Right renal cortex interstitium (tissue), 3 donors: ENCODE measurements at places on chromosomes 7 and 10. TPM values are rescaled to one million over a fixed set of nuclear protein-coding genes. Genes with fewer than 3 reads are reported as not detected.

Gene PRSS37
- not detected for polyA plus RNA-seq

Gene ENTPD7
- polyA plus RNA-seq: 21.0 TPM

Gene STEAP2
- 10.2 TPM for polyA plus RNA-seq

Gene MALRD1
- polyA plus RNA-seq: 2.4 TPM

Gene SGCE
- polyA plus RNA-seq: 101 TPM

Gene SORCS3
- polyA plus RNA-seq: 2.6 TPM

DNA sequence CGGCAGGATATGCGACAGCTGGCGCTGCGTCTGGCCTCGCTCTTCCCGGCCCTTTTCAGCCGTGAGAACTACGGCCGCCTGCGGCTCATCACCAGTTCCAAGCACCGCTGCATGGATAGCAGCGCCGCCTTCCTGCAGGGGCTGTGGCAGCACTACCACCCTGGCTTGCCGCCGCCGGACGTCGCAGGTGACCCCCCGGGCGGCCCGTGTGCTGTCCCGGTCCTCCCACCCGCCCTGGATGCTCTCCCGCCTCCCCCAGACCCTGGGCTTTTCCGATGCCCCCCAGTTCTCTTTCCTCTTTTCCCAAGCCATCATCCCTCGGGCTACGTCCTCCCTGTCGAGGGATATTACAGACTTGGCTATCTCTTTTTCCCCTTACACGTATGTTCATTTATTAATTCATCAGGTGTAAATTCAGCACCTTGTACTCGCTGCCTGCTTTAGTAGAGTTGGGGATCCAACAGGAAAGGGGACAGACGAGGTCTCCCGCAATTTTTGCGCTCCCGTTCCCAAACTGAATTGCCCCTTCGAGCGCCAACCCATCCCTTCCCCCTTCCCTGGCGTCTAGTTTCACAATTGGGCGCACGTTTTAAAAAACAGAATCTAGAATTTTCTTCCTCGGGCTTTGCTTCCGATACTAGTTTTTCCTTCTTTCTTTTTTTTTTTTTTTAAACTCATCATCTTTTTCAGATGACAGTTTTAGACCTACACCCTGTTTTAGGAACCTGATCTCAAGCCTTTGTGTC is 846 bp downstream of the MINPP1 start:
- DNase-seq: no peak

GRCh38 chr7:28474640-28475039 is 62.3 kb downstream of the CREB5 start:
- no peak for DNase-seq

GRCh38 chr7:126698909-126699308 is 553.8 kb downstream of the GRM8 start:
- DNase-seq: no peak

- DNase-seq: no peak
Observed at GRCh38 chr10:102453502-102453901, 2.2 kb upstream of the C10orf95 start.

DNA sequence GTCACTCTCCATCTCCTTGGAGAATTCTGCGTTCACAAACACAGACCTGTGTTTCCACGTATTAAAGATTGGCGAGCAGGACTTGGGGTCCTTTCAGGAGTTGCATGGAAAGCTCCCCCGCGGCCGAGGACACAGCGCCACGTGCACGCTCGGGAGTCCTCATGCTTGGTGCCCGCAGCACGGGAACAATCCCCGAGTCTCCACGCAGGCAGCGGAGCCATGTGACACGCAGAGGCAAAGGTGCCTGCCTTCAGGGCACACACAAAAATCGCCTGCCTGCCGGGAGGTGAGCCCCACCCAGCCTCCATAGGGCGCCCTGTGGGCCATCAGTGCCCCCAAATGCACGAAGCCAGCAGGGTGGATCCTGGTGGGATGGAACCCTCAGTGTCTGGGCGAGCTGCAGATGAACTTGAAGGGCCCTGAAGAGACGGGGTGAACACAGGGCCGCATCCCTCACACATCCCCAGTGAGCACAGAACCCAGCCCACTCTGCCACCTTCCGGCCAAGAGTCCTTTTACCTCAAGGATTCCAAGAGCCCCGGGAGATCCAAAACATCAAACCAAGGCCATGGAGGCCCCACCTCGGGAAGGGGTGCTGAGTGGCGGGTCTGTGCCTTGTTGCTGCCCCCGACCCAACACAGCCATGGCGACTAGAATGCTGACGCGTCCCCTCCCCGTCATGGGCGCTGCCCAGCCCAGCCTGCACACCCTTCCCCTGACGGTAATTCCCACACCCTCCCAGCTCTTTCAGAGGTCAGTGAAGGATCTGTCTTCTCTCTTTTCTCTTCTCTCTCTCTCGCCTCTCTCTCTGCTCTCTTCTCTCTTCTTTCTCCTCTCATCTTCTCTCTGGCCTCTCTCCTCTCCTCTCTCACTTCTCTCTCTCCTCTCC is 55.9 kb downstream of the CFAP46 start:
- DNase-seq: no peak

DNA sequence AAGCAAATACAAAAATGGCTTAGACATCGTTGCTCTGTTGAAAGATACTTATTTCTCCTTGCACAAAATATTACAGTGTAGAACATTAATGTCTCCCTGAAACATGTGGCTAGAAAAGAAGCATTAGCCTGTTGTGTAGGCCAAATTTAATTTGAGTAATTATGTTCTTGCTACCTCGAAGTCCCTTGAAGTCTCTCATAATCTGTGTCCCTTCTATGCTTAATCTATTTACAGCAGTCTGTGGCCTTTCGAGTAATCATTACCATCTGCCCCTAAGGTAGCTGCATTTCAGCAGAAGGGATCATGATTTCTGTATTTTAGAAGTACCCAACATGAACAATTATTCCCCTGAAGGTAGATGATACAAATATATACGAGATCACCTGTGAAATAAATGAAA is 615.2 kb downstream of the GRM8 start:
- DNase-seq: no peak

DNA sequence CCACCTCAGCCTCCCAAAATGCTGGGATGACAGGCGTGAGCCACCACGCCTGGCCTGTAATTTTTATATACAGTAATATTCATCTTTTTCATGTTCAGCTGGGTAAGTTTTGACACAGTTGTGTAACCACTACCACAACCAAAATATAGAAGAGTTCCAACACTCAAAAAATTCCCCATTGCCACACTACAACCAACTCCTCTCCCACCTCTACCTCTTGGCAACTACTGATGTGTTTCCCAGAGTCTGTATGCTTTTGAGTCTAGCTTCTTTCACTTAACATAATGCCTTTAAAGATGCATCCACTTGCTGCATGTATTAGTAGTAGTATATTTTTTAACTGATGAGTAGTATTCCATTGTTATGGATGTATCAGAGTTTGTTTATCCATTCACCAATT is 90.7 kb downstream of the SRPK2 start:
- DNase-seq: no peak

GRCh38 chr10:76548716-76549115 is 1088.9 kb downstream of the KCNMA1 start:
- no peak for DNase-seq

- peak; percentile 66 for DNase-seq
Observed at GRCh38 chr10:34906067-34906965, 91.2 kb upstream of the PARD3 start.

GRCh38 chr7:28112883-28113540 is 67.6 kb downstream of the JAZF1 start:
- DNase-seq: no peak

DNA sequence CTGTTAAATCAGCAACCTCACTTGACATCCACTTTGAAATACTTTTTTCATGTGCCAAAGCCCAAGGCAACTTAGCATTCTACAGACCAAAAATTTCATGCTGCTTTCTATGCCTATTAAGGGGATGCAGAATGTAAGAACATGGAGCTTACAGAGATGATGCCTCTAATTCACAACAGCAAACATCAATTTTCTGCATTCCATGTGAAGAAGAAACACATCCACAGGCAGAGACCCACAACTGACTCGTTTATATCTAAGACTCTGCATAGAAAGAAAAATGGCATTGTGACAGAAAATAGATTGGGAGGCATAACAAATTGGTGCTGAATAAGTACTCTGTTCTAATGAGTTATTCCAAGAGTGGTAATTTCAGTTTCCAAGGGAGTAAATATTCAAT is 107.6 kb downstream of the SGMS1 start:
- no peak for DNase-seq

DNA sequence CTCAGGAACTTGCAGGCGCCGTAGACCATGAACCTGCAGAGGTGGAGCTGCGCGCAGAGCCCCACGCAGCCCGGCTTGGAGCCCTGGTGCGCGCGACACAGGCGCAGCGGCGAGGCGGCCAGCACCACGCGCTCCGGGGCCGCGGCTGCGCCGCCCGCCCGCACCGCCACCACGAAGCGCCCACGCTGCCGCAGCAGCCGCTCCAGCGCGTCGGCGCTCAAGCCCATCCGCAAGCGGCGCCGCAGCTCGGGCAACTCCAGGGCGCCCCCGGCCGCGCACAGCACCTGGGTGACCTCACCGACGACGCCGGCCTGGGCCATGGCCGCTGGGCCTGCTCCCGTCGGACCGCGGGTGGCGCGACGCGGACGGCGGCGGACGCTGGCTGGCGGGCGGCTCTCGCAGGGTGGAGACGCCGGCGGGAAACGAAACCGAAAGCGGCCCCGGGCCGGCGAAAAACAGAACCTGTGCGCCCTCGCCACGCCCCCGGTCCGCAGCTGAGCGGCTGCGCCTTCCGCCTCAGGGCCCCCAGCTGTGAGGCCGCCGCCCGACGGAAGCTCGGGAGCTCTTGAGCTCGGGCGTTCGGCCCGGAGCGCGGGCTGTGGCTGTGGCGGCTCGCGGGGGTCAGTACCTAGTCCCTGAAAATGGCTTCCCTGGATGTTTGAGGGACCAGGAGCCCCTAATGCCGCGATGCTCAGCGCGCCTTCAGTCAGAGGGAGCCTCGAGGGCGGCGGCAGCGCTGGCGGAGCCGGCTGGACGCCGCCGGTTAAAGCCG is at the start of gene PARP12:
PARP12 (minus strand) TSS at position 424 of the 772 bp plus-strand sequence; CDS start at position 320, 104 bp downstream.
- DNase-seq: no peak

- DNase-seq: no peak
Observed at GRCh38 chr10:128281861-128282260, 155.6 kb upstream of the MKI67 start.

DNA sequence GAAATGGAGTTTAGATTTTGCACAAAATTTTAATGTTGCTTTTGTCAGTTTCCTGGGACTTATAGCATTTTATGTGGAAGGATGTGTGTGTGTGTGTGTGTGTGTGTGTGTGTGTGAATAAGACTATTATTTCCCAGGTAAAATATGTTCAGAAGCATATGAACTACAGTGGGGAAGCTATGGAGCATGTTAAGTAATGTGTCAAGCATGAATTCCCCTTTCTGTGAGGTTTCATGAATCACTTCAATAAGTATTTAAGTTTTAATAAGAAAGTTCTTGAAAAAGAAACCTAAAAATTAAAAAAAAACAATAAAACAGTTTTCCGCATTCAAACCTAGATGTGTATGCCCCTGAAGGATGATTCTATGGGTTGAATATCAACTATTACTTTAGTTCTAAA is 693 bp downstream of the CREB5 start:
- DNase-seq: no peak

DNA sequence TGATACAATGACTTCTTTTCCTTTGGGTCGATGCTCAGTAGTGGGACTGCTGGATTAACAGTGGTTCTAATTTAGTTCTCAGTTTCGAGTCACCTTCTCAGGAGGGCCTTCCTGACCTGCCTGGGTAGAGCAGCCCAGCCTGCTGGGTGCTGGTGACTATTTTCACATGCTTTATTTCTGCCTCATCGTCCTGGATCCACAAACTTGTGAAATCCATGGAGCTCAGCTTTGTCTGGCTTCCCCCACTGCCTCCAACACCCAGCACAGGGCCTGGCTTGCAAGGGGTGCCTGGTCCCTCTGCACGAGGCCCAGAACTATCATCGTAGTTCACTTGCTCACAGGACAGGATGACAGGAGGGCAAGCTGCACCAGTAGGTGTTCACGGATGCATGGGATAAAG is 46.9 kb downstream of the SPOCK2 start:
- no peak for DNase-seq

DNA sequence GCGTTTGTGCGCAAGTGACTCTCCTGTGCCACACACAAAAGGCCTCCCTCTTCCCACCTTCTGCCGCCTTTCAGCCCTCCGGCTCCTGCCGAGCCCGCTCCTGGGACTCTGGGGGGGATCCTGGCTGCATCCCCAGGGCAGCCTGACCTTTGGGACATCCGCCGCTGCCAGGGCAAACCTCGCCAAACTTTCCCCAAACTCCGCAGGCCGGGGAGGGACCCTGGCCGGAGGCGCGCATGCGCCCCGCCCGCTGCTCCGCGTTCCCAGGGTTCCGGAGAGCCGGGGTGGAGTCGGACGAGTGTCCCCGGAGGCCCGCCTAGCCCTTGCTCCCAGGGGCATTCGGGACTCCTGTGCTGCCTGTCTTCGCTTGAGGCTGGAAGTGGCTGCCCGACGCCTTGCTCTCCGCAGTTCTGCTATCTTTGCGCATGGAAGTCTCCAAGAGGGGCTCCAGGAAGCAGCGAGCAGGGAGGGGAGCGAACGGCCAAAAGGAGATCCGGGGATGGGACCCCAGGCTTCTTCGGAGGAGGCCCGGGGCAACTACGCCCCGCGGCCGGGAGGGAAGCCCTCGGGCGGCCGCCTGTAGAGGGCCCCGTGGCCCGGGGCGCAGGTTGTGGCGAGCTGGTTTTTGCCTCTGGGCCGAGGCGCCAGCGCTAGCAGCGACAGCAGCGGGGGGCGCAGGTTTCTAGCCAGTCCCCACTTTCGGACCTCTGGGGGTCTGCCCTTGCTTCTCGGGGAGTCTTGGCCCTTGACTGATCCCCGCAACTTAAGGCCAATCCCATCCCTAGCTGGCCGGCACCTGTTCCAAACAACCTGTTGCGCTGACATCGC is 7.0 kb downstream of the PTF1A start:
- no peak for DNase-seq

DNA sequence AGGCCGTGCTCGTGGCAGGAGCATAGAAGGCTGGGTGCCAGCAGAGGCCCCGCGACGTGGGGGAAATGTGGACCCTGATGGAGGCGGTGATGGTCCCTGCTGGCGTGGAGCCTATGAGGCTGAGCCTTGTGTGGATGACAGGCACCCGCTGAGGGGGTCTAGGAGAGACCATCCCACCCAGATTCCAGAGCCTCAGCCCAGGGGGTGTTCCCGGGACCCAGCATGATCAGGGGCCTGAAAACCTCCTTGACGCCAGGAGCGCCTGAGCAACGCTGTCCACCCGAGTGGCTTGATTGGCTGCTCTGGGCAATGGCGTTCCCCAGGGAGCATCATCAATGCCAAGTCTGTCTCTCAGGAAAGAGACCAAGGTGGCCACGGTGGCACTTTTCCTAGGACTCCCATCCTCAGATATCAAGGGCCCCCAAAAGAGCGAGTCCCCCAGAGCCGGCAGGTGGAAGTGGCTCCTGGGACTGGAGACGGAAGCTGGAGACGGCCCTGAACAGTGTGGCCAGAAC is 61.1 kb downstream of the PWWP2B start:
- DNase-seq: no peak
